LNCaP clone FGC (cell line): ENCODE measurements at places on chromosomes 6 and 20.

- DNase-seq: no peak
Measured at GRCh38 chr6:94349227-94349626, 929.9 kb upstream of the EPHA7 start.

- no peak for DNase-seq
Measured at GRCh38 chr6:130324657-130325056, 41.2 kb upstream of the TMEM200A start.

- no peak for DNase-seq
Measured at GRCh38 chr20:61090541-61090940, 161.5 kb upstream of the CDH4 start.

DNA sequence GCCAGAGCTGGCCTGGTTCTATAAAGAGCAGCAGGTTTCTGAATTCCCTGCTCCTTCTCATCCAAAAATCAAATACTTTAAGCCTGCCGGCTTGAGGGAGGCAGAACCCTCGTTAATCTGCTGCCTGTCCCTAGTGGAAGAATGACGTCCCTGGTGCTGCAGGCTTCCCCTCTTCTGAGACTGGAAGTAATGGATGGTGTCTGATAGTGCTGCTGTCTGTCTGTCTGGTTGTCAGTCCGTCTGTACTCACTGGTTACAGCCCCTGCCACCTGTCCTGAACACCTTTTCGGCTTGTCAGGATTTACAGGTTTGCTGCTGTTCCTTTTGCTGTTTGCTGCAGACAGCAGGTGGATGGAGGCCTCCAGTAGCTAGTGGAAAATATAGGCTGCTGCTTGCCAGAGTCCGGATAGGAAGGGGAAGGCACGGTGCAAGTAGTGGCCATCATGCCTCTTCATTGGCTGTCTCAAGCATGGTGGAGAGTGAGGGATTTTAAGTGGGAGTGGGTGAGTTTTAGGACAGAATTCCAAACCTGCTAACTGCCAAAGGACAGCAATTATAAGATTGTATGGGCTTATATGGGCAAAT, 2.5 kb downstream of the RIMS1 start:
- DNase-seq: no peak

GRCh38 chr6:21653905-21654304, 60.4 kb downstream of the SOX4 start:
- no peak for DNase-seq

DNA sequence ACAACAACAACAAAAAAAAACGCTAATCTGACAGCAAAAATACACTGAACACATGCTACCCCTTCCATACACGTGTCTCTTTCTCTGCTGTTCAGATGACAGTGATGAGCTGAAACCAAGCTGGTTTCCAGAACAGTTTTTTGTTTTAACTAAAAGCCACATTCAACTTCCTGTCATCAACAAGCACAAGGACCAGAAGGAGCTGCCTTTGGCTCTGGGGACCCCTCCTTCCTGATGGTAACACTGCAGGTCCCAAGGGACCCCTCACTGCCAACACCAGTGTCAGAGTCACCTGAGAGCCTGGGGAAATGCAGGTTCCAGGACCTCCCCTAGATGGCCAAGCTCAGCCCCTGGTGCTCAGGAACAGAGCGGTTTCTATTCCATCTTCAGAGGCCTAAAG, 6.0 kb downstream of the CST7 start:
- no peak for DNase-seq

GRCh38 chr6:155257796-155258195, 6.0 kb upstream of the CLDN20 start:
- no peak for DNase-seq

DNA sequence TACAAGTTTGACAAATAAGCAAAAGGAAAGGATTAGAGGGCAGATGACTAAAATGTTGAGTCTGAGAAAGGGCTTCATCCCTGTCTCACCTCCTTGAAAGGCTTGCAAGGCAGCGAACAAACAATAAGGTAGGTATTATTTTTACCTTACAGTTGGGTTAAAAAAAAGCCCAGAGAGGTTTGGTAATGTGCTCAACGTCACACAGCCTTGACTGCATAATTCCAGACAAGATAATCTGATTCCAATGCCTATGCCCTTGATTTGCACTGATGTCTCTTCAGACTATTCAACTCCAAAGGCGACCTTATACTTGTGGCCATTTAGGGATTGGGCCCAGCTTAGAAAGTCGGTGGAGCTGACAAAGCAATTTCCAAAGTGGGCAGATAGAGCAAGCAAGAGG, 1.7 kb downstream of the ARG1 start:
- no peak for DNase-seq

GRCh38 chr6:144265390-144265789, 19.7 kb upstream of the UTRN start:
- no peak for DNase-seq

DNA sequence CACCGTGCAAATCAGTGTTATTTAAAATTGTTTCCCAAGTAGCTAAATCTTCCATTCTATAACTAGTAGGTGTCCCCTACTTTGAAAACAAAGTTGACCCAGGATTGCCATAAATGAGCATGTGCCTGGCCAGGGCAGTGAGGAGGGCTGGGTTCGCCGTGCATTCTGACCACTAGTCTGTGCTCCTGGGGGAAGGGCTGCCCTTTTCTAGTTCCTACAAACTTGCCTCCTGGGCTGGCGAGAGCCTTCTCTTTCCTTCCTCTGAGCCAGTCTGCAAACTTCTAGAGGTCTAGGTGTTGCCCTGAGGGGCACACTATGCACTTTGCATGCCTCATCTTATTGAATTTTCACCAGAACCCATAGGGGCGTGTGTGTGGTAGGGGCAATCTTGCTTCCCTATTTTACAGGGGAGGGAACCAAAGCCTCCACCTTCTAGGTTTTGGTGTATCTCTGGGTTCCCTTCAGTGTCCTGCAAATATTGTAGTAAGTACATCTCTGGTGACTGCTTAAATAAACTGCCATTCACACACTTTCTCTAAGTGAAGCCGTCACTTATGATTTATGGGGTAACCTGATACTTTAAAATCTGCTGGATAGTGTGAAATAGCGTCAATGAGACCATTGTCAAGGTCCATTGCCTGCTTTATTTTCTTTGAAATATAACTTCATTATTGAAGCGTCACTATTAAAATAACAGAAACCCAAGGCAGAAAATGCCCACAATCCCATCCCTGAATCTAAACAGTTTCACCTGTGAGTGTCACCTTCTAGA, 42.2 kb downstream of the CDH26 start:
- DNase-seq: no peak

DNA sequence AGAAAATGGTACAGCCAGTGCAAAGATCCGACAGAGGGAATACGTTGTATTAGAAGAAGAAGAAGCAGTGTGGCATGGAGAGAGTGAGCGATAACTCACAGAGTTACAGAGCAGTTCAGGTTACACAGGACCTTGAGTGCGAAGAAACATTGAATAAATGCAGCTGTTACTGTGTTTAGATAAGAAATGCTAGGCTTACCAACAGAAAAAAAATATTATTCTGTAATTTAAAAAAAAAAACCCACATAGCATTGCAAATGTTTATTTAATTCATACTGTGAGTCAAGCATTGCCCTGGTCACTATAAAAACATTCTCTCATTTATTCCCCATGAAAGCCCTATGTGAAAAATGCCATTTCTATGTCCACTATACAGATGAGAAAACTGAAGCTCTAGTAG, 373.4 kb upstream of the EPHA7 start:
- DNase-seq: no peak

GRCh38 chr20:38520261-38520660, 47.6 kb downstream of the RALGAPB start:
- DNase-seq: no peak

- DNase-seq: no peak
Measured at GRCh38 chr6:143215363-143215762, 154.7 kb downstream of the AIG1 start.

DNA sequence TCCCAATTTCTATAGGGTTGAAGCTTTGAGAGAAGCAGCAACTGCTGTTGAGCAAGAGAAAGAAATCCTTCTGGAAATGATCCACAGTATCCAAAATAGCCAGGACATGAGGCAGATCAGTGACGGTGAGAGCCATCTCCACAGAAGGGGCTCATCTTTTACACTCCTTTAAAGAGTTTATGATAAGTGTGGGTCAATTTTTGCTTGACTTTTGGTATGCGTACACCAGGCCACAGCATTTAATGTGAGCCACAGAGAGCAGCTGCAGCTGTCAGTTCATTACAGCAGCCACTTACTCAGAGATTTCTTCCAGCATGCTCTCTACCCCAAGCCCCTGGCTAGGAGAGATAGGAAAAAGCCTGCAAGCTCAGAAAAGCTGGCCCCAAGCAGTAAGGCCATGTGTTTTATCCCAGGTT, 9.9 kb downstream of the BAG2 start:
- DNase-seq: no peak

- no peak for DNase-seq
Measured at GRCh38 chr6:65004283-65004682, 702.7 kb downstream of the EYS start.
